NCI-H187 (cell line): ENCODE measurements at places on chromosomes 3 and 15.
A peak's percentile ranks its signal among the peaks of the same experiment; 100 is the strongest.

DNA sequence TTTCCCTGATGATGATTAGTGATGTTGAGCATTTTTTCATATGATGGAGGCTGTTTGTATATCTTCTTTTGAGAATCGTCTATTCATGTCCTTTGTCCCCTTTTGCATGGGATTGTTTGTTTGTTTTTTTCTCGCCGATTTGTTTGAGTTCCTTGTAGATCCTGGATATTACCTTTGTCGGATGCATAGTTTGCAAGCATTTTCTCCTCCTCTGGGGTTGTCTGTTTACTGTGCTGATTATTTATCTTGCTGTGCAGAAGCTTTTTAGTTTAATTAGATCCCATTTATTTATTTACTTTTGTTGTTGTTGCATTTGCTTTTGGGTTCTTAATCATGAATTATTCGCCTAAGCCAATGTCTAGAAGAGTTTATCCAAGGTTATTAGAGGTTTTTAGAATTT is 232.8 kb downstream of the XXYLT1 start:
- DNase-seq, result no peak

DNA sequence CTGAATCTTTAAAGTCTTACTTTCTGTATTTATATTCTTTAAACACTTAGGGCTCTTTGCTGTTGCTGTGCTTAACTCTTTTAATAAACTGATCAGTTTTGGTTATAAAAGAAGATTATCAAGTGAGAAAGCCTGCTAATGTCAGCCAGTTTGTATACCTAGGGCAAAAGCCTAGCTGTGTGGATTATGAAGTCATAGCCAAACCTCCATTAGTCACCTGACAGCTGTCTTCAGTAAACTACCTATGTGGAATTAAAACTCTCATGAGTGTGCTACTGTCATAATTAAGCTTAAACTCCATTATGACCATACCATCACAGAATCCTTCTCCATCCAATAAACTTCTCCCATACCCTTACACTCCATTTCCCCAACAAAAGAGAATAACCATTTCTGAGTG is 762.7 kb downstream of the NTRK3 start:
- DNase-seq, result no peak

- DNase-seq, result no peak
Observed at GRCh38 chr3:39407773-39408492, 1.4 kb downstream of the RPSA start.

DNA sequence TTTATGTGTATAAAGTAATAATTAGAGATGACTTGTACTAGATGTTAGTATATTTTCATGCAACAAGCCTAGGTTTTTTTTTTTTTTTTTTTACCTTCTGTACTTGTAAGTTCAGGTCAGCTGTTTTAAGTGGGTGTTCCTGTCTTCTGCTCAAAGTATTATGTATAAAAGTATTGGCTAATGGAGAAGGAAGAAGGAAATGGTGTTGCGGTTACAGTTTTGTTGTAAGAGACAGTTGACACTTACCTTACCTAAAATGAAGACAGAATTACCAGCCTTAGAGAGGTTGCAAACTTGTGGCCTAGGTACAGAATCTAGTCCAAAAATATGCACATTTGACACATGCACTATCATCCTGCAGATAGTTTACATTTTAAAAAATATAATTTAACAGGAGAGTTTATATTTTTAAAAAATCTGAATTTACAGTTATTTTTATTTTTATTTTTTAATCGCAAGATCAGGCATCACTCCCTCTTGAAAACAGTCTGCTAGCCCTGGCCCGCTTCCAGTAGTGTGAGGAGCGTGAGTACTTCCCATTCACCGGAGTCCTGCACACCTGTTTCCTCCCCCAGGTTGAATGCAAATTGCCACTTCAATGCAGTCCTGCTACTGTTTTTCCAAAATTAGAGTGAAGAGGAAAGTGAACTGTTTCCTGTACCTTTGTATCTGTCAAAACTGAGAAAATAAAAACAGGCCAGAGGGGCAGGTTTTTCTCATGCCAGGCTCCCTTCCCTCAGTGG is 224.3 kb upstream of the SOX2 start:
- DNase-seq, result peak; percentile 38

- no peak for DNase-seq
Observed at GRCh38 chr3:106590216-106590615, 721.4 kb upstream of the CBLB start.

GRCh38 chr15:83129791-83130190 is 22.3 kb downstream of the TM6SF1 start:
- DNase-seq, result no peak

- peak; percentile 19 for DNase-seq
Observed at GRCh38 chr3:13484851-13485590, 4.9 kb downstream of the HDAC11 start.

GRCh38 chr15:93044301-93045190 is 44.5 kb downstream of the RGMA start:
- no peak for DNase-seq

GRCh38 chr15:92899948-92900730 is at the start of gene CHD2:
TSS of gene CHD2 (plus strand) at chr15:92900324. CDS start at chr15:92901238, 914 bp downstream.
- peak; percentile 63 for DNase-seq

GRCh38 chr15:80496096-80496495 is 91.9 kb downstream of the ARNT2 start:
- no peak for DNase-seq

DNA sequence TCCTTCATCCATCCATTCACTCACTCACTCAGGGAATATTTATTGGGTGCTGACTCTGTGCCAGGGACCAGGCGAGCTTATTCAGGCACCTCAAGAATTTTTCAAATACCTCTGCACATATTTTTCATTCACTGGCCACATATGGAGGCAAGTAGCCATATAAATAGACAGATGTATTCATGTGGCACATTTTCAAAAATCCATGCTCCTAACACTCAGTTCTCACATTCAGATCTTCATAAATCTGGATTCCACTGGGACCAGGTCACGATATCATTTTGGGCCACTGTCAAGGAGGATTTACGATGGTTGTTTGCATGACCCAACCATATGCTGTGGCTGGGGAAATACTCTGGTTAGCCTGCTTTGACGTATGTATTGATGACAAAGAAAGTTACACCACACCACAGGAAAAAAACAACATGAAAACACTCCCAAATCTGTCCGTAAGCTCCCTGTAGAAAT is 241.8 kb upstream of the LRTM1 start:
- DNase-seq, result no peak

DNA sequence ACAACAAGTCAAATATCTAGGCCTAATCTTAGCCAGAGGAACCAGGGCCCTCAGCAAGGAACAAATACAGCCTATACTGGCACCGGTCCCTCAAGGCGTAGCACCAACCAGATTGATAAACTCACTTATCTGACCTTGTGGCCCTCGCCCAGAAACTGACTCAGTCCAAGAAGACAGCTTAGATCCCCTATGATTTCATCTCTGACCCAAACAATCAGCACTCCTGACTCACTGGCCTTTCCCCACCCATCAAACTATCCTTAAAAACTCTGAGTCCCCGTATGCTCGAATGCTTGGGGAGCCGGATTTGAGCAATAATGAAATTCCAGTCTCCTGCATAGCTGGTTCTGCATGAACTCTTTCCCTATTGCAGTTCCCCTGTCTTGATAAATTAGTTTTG is 1.6 kb upstream of the SORD start:
- no peak for DNase-seq

DNA sequence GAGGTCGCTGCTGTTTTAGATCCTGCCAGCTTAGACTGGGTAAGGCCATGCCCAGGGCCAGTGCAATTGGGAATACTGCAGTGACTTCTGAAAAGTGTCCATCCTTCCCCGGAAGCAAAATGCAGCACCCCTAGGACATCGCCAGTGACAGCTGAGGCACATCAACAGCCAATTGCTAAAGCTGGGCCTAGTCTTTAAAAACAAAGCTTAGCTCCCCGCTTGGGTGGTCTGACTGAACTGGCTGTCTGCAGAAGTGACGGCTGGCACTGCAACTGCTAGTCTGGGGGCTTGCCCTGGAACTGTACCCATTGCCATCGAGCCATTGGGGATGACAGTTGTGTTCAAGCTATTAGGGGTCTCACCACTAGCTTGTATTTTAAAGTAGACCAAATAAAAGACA is 4.3 kb downstream of the LYSMD4 start:
- no peak for DNase-seq

DNA sequence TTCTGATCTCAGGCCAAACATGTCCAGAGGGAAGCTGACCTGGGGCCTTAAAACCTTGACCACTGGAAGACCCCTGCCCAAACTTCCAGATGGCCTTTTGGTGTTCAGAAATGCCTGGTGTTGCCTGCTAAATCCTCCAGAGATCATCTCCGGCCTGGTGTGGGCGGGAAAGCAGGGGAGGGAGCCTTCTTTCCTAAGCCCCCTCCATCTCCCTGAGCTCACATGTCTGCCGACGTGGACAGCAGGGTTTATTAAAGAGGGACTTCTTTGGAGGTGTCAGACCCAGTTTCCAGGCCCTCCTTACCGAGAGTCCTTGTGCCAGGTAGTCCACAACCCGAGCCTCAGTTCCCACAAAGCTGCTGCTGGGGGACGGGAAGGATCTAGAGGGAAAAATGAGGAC is 55.9 kb upstream of the SLC6A1 start:
- no peak for DNase-seq

DNA sequence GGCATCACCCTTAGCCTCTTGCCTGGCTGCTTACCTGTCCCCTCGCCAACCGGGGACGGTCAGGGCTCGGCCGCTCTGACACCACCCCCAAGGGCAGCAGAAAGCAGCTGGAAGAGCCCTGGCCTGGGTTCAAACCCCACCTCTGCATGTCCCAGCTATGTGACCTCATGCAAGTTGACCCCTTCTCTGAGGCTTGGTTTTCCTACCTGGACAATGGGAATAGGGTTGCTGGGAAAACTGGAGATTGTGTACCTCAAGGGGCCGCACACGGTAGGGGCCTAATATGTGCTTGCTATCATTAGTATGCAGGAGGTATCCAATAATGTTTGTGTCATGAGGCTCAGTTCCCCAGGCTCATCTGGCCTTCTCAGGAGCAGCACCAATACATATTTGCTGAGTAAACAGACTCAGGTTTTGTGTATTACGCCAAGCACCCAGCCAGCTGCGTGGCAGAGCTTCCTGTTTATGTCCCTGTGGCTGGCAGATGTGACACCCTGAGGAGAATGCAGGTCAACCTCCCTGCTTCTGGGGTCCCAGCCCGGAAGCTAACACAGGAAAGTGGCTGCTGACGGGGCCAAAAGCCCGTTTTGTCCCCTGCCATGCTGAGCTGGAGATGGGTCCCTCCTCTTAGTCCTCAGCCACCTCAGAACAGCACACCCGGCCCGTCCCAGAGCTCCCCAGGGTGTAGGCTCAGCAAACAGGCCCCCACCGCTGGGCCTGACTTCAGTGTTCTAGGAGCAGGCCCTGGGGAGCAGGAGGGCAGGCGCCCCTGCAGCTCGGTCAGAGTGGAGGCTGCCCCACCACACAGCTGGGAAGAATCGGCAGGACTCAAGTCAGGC is 29.7 kb downstream of the PLXND1 start:
- no peak for DNase-seq

DNA sequence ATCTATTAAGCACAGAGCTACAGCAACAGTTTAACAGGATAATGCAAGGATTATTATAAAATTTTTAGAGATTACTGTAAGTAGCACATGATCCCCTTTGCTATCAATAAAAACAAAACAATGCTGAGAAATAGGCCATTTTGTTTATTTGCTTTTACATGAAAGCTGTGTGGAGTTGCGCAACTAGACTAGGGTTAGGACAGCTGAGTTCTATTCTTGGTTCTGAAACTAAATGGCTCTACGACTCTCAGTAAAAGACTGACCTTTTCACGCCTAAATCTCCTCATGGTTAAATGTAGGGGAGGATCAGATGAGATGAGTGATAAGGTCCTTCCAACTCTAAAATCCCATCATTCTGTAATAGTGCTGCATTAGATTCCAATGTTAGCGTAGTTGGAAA is 25.0 kb downstream of the KCNMB2 start:
- DNase-seq, result no peak

- DNase-seq, result no peak
Observed at GRCh38 chr15:68126396-68126795, 72.3 kb downstream of the PIAS1 start.

- DNase-seq, result no peak
Observed at GRCh38 chr3:16869261-16870005, 15.3 kb upstream of the PLCL2 start.

GRCh38 chr15:96352604-96353405 is 22.3 kb downstream of the NR2F2 start:
- no peak for DNase-seq

GRCh38 chr3:138785951-138786350 is 48.8 kb downstream of the PIK3CB start:
- no peak for DNase-seq

DNA sequence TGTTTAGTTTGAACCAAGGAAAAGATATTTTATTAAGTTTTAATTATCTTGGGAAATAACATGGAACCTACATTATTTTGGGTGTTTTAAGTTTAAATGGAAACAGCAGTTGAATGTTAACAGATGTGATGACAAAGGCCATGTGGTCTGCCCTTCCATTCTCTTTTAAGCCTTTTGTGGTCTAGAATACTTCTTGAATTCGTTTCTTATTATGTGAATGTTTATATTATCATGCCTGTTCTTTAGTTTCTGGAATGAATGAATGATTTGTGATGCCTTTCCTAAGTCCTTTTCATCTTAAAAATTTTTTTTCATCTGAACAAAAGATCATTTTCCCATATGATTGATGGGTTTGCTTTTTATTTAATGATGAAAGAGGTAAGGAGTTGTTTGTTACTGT is 44.6 kb downstream of the SNRK start:
- no peak for DNase-seq

DNA sequence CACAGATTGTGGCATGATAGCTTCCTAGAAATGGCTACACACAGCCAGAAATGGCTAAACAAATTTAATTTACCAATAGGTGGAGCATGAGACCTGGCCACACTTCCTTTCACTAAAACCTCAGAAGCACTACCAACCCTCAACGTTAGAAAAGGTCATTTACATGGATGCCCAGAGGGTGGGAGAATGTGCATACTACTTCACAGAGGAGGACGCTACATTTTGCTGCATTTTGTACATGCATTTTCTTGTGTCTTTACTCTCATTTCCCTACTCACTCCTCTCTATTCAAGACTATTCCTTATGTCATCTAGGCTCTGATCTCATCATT is 40.1 kb downstream of the C2CD4B start:
- no peak for DNase-seq

- DNase-seq, result no peak
Observed at GRCh38 chr3:175493301-175493700, 634.2 kb downstream of the NAALADL2 start.

DNA sequence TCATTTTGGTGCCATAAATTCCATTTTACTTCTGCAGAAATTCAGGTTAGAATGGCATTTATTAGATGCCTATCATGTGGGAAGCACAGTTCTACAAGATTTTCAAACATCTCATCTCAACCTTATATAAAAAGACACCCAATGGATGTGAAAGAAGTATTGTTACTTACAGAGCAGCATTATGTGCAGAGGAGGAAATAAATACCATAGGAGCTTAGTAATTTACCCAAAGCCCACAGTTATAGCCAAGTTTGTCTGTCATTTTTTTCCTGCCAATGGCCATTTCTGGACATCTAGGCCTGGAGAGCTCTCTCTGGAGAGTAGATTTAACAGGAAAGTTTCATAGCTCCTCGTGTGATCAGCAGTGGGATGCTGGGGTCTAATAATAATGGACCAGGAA is 659.4 kb upstream of the NAALADL2 start:
- no peak for DNase-seq

GRCh38 chr3:49839193-49839809 is 17.1 kb downstream of the TRAIP start:
- no peak for DNase-seq

GRCh38 chr3:142029791-142030190 is 119.6 kb downstream of the TFDP2 start:
- DNase-seq, result no peak
